ENCODE measurements at places on chromosomes 1 and 21. TPM values are rescaled to one million over a fixed set of nuclear protein-coding genes. Genes with fewer than 3 reads are reported as not detected.

GRCh38 chr21:31340942-31341487 is 3.0 kb downstream of the TIAM1 start:
- H3K27me3 ChIP-seq = peaks cover 19% of the 10 kb centered on the region
- no peak overlapping the region for H3K4me3 ChIP-seq
- H3K36me3 ChIP-seq = peaks cover 3% of the 10 kb centered on the region
- no peak for DNase-seq
- H3K27ac ChIP-seq = no peak overlapping the region

Gene PEX10
- total RNA-seq = 26.6 TPM

- no peaks in the 10 kb centered on the region for H3K27me3 ChIP-seq
- no peak overlapping the region for H3K4me3 ChIP-seq
- peaks cover 2% of the 10 kb centered on the region for H3K36me3 ChIP-seq
- no peak overlapping the region for H3K27ac ChIP-seq
Measured at GRCh38 chr1:210373628-210373877, 44.9 kb downstream of the HHAT start.

GRCh38 chr1:169644297-169644696 is 14.4 kb upstream of the SELP start:
- no peaks in the 10 kb centered on the region for H3K27me3 ChIP-seq
- no peak overlapping the region for H3K27ac ChIP-seq
- no peaks in the 10 kb centered on the region for H3K4me1 ChIP-seq
- no peaks in the 10 kb centered on the region for H3K36me3 ChIP-seq

DNA sequence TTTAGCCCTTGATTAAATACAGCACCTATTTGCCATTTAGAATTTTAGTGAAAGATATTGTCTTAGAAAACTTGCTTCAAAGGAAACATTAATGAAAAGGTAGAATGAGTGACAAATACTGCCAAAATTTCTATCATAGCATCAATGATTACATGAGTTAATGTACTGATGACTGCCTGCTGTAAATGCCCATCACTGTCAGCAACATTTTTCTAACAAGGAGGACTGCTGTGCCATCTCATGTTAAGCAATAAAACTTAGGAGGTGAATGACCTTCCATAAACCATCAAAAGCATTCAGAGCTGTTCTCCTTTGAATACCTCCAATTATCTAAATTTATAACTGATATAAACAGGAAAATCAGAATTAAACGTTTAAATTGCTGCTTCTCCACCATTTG is 54.3 kb downstream of the GRIK1 start:
- H3K36me3 ChIP-seq = no peaks in the 10 kb centered on the region
- H3K4me1 ChIP-seq = peaks cover 3% of the 10 kb centered on the region
- no peak overlapping the region for H3K27ac ChIP-seq
- no peak for DNase-seq
- no peak overlapping the region for H3K4me3 ChIP-seq

Gene PRAMEF17
- total RNA-seq = not detected

Gene GDAP2
- total RNA-seq = 26.5 TPM

GRCh38 chr1:90768826-90769225 is 51.7 kb upstream of the BARHL2 start:
- no peak for DNase-seq
- peaks cover 31% of the 10 kb centered on the region for H3K27me3 ChIP-seq
- no peak overlapping the region for H3K27ac ChIP-seq
- H3K4me3 ChIP-seq = no peak overlapping the region
- no peaks in the 10 kb centered on the region for H3K4me1 ChIP-seq
- no peaks in the 10 kb centered on the region for H3K36me3 ChIP-seq

DNA sequence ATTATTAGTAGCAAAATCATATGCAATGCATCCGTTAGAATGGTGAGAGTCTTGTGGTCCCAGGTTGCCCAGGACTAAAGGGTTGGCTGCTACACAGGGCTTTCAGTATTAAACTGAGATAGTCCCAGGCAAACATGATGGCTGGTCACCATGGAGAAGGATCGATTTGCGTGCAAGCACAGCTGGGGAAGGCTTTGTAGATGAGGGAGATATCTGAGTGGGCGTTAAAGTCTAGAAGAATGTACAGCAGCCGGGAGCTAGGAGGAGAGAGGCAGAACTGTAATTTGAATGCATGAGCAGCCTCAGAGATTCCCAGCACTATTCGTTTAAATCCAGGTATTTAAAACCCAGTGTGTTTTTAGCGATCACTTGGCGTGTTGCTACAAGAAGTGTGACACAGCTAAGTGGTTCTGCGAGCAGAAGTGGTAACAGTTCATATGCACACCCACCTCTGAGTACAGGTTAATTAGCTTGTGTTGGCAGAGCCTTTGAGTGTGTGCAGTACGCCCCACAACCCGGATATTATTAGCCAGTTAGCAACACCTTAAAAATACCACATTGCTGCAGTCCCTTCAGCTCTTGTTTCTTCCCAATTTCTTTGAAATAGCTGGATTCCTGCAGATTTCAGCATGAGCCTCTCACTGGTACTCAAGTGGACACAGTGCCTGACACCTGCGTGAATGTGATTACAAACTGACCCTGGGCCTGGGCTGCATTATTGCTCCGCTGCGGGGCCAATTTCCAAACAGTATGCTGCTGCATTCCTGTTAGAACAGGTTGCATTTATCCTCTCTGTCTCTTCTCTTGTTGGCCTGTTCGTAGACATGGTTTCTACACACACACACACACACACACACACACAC is 67.2 kb upstream of the SCAF4 start:
- no peaks in the 10 kb centered on the region for H3K27me3 ChIP-seq
- no peaks in the 10 kb centered on the region for H3K36me3 ChIP-seq
- H3K4me1 ChIP-seq = peaks cover 48% of the 10 kb centered on the region
- H3K4me3 ChIP-seq = no peak overlapping the region
- peak overlapping the region; percentile 53 for H3K27ac ChIP-seq
- DNase-seq = no peak

DNA sequence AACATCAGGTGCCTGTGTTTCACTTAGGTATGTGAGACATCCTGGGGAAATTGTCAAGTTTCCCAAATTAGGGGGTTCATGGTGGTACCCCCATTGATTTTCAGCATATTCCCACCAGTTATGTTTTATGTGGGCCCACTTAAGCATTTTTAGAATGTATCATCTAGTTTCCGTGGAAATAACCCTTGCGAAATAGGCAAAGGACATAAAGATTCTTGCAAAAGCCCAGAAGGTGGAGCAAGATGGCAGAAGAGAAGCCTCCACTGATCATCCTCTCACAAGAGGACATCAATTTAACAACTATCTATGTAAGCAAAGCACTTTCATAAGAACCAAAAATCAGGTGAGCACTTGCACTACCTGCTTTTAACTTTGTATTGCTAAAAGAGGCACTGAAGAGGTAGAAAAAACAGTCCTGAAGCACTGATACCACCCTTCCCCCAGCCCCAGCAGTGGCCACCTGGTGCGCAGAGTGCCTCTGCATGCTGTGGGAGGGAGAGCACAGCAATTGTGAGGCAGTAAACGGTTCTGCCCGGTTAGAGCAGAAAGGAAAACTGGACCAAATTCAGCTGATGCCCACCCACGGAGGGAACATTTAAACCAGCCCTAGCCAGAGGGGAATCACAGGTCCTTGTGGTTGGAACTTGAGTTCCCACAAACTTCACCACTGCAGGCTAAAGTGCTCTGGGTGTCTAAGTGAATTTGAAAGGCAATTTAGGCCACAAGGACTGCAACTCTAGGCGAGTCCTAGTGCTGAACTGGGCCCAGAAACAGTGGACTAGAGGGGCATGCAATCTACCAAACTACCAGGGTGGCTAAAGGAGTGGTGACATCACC is 23.2 kb downstream of the MCOLN2 start:
- peaks cover 2% of the 10 kb centered on the region for H3K36me3 ChIP-seq
- H3K27me3 ChIP-seq = no peaks in the 10 kb centered on the region
- no peak overlapping the region for H3K4me3 ChIP-seq
- no peak for DNase-seq

Gene MAP3K6
- 11.8 TPM for total RNA-seq

- peak within 1 kb of the TSS; percentile 62 for H3K27ac ChIP-seq
- no peaks in the 10 kb centered on the region for H3K27me3 ChIP-seq
- peak; percentile 73 for DNase-seq
- H3K4me1 ChIP-seq = peaks cover 53% of the 10 kb centered on the region
Measured at GRCh38 chr21:33229784-33230544, at the start of gene IFNAR2. Gene IFNAR2, plus strand, starts transcription at chr21:33229938. Its CDS starts 11,985 bp downstream, at chr21:33241923.

Gene RBM11
- total RNA-seq = 8.1 TPM

- H3K27ac ChIP-seq = no peak overlapping the region
Measured at GRCh38 chr1:245589906-245590305, 435.1 kb downstream of the KIF26B start.

DNA sequence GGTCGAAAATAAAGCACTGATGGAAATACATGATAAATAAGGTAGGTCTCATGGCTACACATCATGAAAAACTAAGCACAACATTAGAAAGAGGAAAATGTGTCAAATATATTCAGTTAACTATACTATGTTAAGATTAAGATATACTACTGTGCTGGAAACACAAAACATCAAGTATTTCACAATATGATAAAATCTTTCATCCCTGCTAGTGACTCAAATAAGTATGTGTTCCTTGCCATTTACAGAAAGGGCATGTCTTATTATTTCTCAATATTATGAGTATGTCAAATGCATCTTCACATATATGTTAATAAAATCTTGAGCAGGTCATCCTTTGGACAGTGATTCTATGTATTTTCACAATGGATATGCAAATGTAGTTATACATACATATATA is 1260.1 kb upstream of the ADGRL2 start:
- DNase-seq = no peak
- H3K4me1 ChIP-seq = peaks cover 26% of the 10 kb centered on the region
- H3K27me3 ChIP-seq = no peaks in the 10 kb centered on the region
- peak overlapping the region; percentile 37 for H3K27ac ChIP-seq
- no peaks in the 10 kb centered on the region for H3K36me3 ChIP-seq
- no peak overlapping the region for H3K4me3 ChIP-seq

DNA sequence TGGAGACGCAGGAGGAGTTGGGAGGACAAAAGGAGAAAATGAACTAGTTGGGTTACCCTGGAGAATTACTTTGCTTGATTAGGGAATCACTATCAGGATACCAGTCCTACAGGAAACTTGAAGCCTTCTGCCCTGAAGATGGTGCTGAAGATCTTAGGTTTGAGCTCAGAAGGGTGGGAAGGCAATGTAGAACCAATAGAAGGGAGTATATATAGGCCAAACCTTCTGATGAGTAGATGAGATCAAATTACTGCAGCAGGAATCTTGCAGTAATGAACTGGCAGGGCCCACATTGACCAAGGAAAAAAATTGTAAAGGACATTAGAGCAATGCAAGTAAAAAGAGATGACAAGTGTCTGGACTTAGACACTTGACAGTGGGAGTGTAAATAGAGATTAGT is 116.3 kb upstream of the CACYBP start:
- H3K27ac ChIP-seq = no peak overlapping the region
- H3K4me3 ChIP-seq = no peak overlapping the region
- no peaks in the 10 kb centered on the region for H3K27me3 ChIP-seq
- H3K4me1 ChIP-seq = peaks cover 3% of the 10 kb centered on the region
- H3K36me3 ChIP-seq = peaks cover 5% of the 10 kb centered on the region
